NCI-H1694 (cell line): ENCODE measurements at places on chromosomes 3 and 15.

GRCh38 chr3:25536521-25537391, 108.7 kb downstream of the RARB start:
- no peak for DNase-seq

GRCh38 chr15:53312707-53313106, 446.8 kb downstream of the WDR72 start:
- DNase-seq, result no peak

DNA sequence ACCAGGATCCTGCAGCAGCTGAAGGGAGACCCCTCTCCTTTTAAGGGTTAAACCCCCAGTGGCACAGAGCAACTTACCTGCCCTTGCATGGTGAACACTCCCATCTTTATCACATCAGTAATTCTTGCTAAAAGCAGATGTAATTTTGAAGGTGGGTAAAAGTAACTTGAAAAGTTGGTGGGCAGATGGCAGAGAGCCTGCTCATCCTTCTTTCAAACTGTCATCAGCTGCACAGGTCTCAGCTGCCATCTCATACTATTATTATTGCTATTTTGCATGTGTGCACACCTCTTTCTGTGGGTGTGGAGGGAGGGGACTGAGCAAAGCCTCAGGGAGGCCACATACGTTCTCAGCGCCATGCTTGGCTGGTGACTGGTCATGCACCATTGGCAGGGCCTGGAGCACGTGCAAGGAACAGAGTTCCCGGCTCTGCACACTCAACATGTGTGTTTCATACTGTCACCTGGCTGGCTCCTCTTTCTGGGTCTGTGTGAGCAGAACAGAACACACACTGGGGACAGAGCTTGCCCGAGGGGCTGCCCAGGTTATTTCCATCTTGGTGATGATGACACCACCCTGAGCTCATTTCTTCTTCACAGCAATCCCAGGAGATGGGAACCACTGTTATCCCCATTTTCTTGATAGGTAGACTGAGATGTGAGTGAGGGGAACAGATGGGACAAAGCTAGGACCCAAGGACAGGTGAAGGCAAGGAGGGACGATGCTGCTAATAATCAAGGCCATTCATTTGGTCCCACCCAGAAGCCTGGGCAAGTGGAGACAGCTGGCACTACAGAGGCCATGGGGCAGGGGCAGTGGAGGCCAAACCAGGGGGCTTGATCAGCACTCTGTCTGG, 95.8 kb upstream of the KLF13 start:
- no peak for DNase-seq

DNA sequence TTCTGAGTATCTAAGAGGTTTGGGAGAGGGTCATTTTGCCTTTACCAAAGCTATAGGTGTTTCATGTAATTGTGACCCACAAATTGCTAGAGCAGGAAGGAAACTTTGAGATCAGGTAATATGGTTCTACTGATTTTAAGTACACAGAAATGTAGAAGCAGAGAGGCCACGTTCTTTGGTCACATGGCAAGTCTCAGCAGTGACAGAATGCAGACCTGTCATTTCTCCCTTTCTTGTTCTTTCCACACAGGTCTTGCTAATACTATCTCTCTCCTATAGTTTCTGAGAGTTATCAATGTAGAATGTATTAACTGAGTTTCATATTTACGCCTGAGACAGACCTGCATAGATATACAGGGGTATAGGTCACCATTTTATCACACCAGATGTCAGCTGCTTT, 10.9 kb upstream of the RTP1 start:
- DNase-seq, result no peak

DNA sequence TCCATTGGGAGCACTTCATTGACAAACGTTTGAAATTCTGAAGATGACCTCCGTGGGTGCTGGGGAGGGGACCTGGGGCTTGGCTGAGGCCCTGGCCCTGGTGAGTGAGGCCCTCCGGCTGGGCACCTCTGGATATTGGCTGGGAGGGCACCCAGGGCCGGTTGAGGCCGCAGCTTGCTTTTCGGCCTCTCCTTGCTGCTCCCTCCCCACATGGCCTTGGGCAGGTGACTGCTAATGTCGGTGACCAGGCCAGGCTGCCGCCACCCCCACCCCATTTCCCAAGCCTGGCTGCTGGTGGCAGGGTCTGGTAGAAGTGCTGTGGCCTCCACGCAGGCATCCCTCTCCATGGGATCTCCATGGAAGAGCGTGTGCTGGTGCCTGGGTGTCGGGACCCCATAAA, 39.5 kb downstream of the TM2D3 start:
- DNase-seq, result no peak

DNA sequence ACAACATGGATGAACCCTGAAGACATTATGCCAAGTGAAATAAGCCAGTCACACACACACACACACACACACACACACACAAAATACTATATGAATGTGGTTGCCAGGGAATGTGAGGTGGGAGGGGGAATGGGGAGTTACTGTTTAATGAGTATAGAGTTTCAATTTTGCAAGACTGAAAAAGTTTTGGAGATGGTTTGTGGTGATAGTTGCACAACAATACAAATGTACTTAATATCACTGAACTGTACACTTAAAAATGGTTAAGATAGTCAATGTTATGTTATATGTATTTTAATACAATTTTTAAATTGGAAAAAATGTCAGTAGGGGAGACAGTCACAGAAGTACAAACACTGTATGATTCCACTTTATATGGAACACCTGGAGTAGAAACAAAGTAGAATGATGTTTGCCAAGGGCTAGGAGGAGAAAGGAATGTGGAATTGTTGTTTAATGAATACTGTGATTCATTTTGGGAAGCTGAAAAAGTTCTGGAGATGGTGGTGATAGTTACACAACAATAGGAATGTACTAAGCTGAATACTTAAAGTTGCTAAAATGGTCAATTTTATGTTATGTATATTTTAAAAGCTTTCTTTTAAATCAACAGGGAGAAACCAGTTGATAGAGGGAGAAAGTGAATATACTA, 76.6 kb downstream of the RPL39L start:
- no peak for DNase-seq

GRCh38 chr3:124298951-124299350, 307.0 kb upstream of the ROPN1 start:
- DNase-seq, result no peak

DNA sequence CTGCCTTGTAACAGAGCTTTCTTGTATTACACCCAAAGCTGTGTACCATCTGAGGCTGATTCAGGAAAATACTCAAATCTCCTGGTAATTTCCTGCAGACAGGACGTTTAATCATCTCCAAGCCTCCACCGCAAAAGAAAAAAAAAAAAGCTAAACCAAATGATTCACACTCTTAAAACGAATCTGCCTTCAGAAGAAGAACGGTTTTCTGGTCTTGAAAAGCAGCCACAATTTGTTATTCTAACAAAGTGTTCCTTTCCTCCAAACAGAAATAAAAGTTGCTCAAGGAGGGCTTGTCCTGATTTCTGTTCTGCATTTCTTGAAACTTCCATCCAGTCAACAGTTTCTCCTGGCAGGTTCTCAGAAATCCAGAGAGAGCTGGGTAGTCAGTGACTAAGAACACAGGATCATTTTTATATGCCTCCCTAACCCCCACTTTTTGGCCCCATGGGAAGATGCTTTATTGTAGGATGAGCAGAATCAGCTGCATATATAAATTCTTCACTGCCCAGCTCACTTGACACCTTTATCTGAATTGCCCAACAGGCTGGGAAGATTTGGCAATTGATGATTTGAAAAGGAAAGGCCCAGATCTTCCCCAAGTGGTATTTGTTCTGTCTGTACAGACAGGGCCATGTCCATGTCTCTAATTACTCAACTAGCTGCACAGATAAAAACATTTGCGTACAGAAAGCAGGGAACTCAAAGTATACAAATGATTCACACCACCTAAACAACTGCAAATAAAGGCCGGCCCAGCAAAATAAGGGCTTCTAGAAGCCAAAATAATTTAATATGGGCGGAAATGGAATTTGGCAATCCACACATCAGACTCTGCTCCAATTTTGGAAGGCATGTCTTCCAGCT, 41.0 kb upstream of the PRICKLE2 start:
- DNase-seq, result no peak
